ENCODE measurements at places on chromosomes 6 and 20.

GRCh38 chr6:44333273-44333919, 9.1 kb upstream of the SPATS1 start:
- DNase-seq = no peak

DNA sequence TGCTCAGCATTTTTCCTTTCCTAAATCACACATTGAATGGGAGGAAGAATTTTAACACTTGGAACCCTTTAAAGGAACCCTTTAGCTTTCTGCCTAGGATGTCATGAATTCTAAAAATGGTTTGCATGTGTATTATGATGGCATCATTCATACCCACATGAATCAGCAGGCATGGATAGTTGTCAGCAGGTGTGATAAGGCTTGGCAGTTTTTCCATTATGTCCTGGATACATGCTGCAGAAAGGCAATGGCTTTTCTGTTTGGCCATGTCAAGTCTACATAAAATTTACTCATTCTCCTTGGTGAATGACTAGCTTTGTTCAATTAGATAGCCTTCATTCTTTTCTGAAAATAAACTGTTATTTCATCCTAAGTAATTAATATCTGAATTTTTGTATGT, 353.7 kb downstream of the GRIK2 start:
- DNase-seq = no peak

DNA sequence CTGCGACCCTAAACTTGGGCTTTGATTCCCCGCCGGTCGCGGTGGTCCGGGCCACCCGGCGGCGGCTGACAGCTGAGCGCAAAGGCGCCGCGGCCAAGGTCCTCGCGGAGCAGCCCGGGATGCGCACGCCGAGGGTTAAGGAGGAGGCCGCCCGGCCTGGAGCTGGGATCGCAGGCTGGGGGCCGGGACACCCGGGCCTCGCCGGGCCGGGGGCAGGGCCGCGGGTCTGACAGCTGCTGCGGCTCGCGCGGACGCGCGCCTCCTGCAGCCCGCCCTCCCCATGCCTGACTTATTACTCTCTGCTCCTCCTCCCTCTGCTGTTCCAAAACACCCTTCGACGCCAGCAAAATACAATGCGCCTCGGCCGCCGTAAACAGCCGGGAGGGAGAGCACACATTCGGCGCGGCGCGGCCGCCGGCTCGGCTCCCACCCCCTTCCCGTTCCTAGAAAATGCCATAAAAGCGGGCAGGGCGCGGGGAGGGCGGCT, 746 bp downstream of the BACH2 start:
- DNase-seq = no peak

GRCh38 chr6:1613688-1614447, 4.2 kb downstream of the FOXC1 start:
- DNase-seq = no peak

All from Panc1 (cell line).